Spleen (tissue), 13 donors: ENCODE measurements at places on chromosomes 11 and 22. TPM values are rescaled to one million over a fixed set of nuclear protein-coding genes. Genes with fewer than 3 reads are reported as not detected.

TRIM51 gene
- not detected for total RNA-seq

OR10D3 gene
- total RNA-seq: not detected

KRTAP5-7 gene
- total RNA-seq: not detected

LMO1 gene
- total RNA-seq: not detected

KCNJ5 gene
- total RNA-seq: 4.8 TPM

GPR137 gene
- total RNA-seq: 30.2 TPM

OR52I2 gene
- total RNA-seq: not detected

TPBGL gene
- 0.20 TPM for total RNA-seq

SLC22A8 gene
- total RNA-seq: not detected

SLC15A3 gene
- total RNA-seq: 132 TPM

- no peaks in the 10 kb centered on the region for H3K4me1 ChIP-seq
- H3K27me3 ChIP-seq: no peaks in the 10 kb centered on the region
- no peaks in the 10 kb centered on the region for H3K36me3 ChIP-seq
Measured at GRCh38 chr11:84145616-84146185, 859.5 kb upstream of the CCDC90B start.

DNA sequence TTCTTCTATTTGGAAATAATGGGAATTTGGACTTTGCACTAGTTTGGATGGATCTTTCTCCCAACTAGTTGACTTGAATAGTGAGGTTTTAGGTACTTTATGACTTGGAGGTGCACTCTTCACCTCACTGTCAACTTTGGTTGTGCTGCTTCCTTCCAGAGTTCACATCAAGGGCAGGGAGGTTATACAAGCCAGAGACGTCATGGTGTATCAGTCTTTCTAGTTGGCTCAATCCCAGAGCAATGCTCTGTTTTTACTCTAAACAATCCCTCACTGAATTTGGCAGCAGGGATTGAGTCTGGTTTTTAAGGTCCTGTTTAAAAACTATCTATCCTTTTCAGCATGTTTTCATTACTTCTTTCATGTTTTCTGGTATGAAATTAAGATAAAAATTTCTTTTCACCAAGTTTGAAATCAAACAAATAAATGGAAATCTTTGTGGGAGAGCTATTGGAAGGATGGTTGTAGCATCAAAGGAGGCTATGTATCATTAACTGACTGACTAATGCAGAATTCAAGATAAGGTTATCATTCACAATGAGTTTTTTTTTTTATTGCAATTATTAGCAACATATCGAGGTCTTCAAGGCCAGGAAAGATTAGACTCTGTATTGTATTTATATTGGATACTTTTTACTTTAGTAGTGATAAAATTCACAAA, 28.0 kb upstream of the ZBED5 start:
- no peak for DNase-seq
- no peaks in the 10 kb centered on the region for H3K27me3 ChIP-seq
- no peak overlapping the region for H3K4me3 ChIP-seq
- no peak overlapping the region for H3K27ac ChIP-seq
- H3K4me1 ChIP-seq: no peaks in the 10 kb centered on the region

DNA sequence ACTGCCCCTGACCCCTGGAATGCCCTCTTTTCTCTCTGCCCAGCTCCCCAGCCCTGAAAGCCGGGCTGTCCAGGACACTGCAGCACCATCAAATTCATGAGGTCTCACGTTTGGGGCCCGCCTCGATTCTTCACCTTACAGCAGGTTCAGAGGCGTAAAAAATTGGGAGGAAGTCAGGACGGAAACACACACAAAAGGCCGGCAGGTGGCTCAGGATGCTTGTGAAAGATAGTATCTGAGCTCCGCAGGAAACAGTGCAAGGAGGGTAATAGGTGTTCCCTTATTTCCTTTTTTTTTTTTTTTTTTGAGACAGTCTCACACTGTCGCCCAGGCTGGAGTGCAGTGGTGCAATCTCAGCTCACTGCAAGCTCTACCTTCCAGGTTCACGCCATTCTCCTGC, 4.1 kb downstream of the RFPL2 start:
- DNase-seq: no peak
- H3K36me3 ChIP-seq: no peaks in the 10 kb centered on the region
- no peak overlapping the region for H3K27ac ChIP-seq

- no peaks in the 10 kb centered on the region for H3K4me1 ChIP-seq
- no peak overlapping the region for H3K27ac ChIP-seq
- peak; percentile 53 for DNase-seq
Measured at GRCh38 chr22:43477966-43478365, 66.2 kb downstream of the MPPED1 start.

- H3K27me3 ChIP-seq: no peaks in the 10 kb centered on the region
- H3K27ac ChIP-seq: no peak overlapping the region
- H3K4me1 ChIP-seq: no peaks in the 10 kb centered on the region
- H3K36me3 ChIP-seq: no peaks in the 10 kb centered on the region
- no peak overlapping the region for H3K4me3 ChIP-seq
Measured at GRCh38 chr11:86718999-86719398, 46.6 kb upstream of the ME3 start.

- H3K27me3 ChIP-seq: no peaks in the 10 kb centered on the region
- H3K4me3 ChIP-seq: no peak overlapping the region
- DNase-seq: no peak
- no peaks in the 10 kb centered on the region for H3K36me3 ChIP-seq
Measured at GRCh38 chr11:105468154-105468553, 141.7 kb upstream of the GRIA4 start.

- H3K27ac ChIP-seq: no peak overlapping the region
- peaks cover 13% of the 10 kb centered on the region for H3K4me1 ChIP-seq
- no peak overlapping the region for H3K4me3 ChIP-seq
- DNase-seq: no peak
Measured at GRCh38 chr11:122270535-122270934, 154.5 kb upstream of the BLID start.

- H3K36me3 ChIP-seq: no peaks in the 10 kb centered on the region
- no peaks in the 10 kb centered on the region for H3K27me3 ChIP-seq
- H3K27ac ChIP-seq: no peak overlapping the region
- H3K4me1 ChIP-seq: no peaks in the 10 kb centered on the region
- DNase-seq: no peak
- H3K4me3 ChIP-seq: no peak overlapping the region
Measured at GRCh38 chr11:104995001-104995408, 26.6 kb upstream of the CASP4 start.

DNA sequence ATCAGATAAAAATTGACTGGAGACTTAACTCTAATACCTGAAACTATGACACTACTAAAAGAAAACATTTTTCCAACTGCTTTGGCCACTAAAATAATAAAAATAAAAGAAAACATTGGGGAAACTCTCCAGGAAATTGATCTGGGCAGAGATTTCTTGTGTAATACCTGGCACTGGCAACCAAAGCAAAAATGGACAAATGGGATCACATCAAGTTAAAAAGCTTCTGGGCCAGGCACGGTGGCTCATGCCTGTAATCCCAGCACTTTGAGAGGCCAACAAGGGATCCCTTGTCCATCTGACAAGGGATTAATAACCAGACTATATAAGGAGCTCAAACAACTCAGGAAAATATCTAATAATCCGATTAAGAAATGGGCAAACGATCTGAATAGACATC, 64.6 kb upstream of the RAB1B start:
- H3K27ac ChIP-seq: no peak overlapping the region
- no peaks in the 10 kb centered on the region for H3K36me3 ChIP-seq
- H3K4me1 ChIP-seq: peaks cover 2% of the 10 kb centered on the region
- no peaks in the 10 kb centered on the region for H3K27me3 ChIP-seq
- H3K4me3 ChIP-seq: no peak overlapping the region

GRCh38 chr22:44572414-44573207, 74.6 kb upstream of the RTL6 start:
- no peak for DNase-seq
- H3K27me3 ChIP-seq: peaks cover 27% of the 10 kb centered on the region
- H3K4me1 ChIP-seq: no peaks in the 10 kb centered on the region
- no peak overlapping the region for H3K4me3 ChIP-seq
- H3K27ac ChIP-seq: no peak overlapping the region

GRCh38 chr11:120339394-120339890, 3.2 kb downstream of the ARHGEF12 start:
- H3K27ac ChIP-seq: peak overlapping the region; percentile 95
- peaks cover 94% of the 10 kb centered on the region for H3K4me1 ChIP-seq
- H3K36me3 ChIP-seq: no peaks in the 10 kb centered on the region
- DNase-seq: no peak

GRCh38 chr11:72111300-72112142, 974 bp downstream of the ANAPC15 start:
- H3K27me3 ChIP-seq: no peaks in the 10 kb centered on the region
- DNase-seq: no peak
- peaks cover 40% of the 10 kb centered on the region for H3K36me3 ChIP-seq
- H3K4me3 ChIP-seq: peak overlapping the region; percentile 77

DNA sequence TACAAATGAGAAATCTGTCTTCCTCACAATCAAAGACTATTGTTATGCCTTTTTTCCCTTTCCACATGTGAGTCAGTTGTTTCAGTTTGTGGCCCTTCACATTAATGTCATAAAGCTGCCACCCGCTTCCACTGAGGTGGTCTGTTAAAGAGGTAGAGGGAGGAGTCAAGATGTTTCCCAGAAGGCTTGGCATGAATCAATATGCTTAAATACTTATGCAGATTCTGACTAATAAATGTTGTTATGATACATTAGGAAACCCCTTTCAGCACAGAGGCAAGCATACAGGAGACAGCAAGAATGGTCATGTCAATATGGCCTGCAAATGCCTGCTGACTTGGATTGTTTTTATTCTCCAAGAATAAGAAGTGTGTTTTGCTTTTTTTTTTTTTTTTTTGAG, 6.5 kb downstream of the RTN3 start:
- no peaks in the 10 kb centered on the region for H3K27me3 ChIP-seq
- no peak overlapping the region for H3K27ac ChIP-seq
- peaks cover 23% of the 10 kb centered on the region for H3K4me1 ChIP-seq
- no peak for DNase-seq
- H3K36me3 ChIP-seq: no peaks in the 10 kb centered on the region
- H3K4me3 ChIP-seq: no peak overlapping the region

GRCh38 chr22:25182131-25183110, 17.2 kb upstream of the CRYBB3 start:
- no peak overlapping the region for H3K27ac ChIP-seq
- DNase-seq: no peak
- H3K4me3 ChIP-seq: no peak overlapping the region
- no peaks in the 10 kb centered on the region for H3K27me3 ChIP-seq
- peaks cover 59% of the 10 kb centered on the region for H3K36me3 ChIP-seq

DNA sequence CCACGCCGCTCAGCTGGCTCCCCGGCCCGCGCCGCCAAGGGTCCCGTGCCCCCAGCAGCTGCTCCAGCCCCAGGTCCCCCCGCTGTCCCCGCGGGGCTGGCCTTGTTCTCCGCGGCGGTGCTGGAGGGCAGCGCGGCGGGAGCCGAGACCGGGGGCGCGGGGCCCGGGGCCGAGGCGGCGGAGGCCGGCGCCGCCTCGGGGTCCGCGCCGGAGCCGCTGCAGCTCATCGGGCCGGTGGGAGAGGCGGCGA, 128 bp downstream of the TAF10 start:
- DNase-seq: no peak
- peaks cover 71% of the 10 kb centered on the region for H3K36me3 ChIP-seq
- H3K27ac ChIP-seq: peak overlapping the region; percentile 99
- H3K27me3 ChIP-seq: no peaks in the 10 kb centered on the region
- H3K4me3 ChIP-seq: peak overlapping the region; percentile 72

GRCh38 chr11:113311536-113311935, 2.8 kb upstream of the TTC12 start:
- no peaks in the 10 kb centered on the region for H3K27me3 ChIP-seq
- no peak for DNase-seq
- H3K4me1 ChIP-seq: peaks cover 10% of the 10 kb centered on the region
- no peak overlapping the region for H3K27ac ChIP-seq

DNA sequence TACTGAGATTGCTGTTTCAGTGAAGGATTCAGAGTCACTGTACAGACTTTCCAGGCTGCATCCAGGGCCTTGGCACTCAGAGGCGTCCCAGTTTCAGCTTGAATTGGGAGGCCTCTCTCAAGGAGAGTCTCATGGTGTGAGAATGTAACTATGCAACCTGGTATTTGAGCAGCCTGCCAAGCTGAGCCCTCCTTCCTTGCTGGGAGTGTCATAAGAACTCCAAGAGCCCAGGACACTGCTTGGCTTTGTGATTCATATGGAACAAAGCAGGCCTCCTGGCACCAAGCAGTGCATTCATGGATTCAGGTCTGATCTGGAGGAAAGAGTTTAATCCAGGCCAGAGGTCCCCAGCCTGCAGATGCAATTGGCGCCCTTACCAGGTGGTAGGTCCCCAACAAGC, 171.7 kb downstream of the DBX1 start:
- no peaks in the 10 kb centered on the region for H3K36me3 ChIP-seq
- no peak overlapping the region for H3K27ac ChIP-seq
- DNase-seq: no peak
- no peaks in the 10 kb centered on the region for H3K4me1 ChIP-seq
- no peak overlapping the region for H3K4me3 ChIP-seq

DNA sequence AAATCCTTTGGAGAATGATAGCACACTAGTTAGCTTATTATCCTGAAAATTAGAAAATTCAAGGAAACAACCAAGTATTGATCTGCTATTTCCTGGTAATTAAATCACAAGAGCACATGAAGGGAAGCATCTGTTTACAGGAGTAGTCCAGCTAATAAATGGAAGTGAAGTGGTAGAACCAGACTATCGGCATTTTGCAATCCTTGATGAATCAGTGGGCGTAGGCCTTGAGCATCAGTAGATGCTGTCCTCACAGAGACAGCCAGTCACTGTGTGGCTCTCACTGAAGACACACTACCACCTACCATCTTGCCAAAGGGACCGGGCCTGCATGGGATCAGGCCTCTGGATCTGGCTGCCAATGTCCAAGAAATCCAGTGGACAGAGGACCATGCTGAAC, 69.8 kb downstream of the FBLN1 start:
- H3K4me3 ChIP-seq: no peak overlapping the region
- H3K36me3 ChIP-seq: no peaks in the 10 kb centered on the region
- peaks cover 30% of the 10 kb centered on the region for H3K27me3 ChIP-seq

DNA sequence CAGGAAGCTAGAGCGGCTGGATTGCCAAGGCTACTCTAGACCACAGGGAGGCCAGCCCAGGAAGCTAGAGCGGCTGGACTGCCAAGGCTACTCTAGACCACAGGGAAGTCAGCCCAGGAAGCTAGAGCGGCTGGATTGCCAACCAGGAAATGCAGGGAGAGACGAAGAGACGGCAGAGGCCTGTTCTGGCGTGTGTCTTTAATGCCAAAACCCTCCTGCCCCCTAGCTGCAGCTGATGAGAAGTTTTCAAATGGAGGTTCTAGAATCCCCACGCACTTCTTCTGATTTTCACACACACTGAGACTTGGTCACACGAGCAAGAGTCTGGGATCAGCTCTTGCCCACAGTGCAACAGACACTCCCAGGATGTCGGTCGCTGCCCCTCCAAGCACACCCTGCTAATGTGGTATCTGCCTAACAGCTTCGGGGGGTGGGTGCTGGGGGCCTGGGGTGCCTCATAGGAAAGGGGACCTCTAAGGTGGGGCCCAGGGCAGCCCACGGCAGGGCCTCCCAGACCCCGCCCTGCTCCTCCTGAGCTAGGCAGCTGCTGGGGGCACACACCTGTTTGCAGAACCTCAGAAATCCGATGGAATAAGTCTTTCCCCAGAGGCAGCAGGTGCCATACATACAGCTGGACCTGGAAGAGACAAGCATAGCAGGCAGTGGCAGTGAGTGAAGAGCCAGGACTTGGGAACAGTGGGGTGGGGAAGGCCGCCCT, 28.5 kb downstream of the MAFF start:
- peaks cover 30% of the 10 kb centered on the region for H3K4me1 ChIP-seq
- H3K27me3 ChIP-seq: no peaks in the 10 kb centered on the region
- DNase-seq: no peak
- H3K4me3 ChIP-seq: no peak overlapping the region
- peak overlapping the region; percentile 36 for H3K27ac ChIP-seq

GRCh38 chr22:42368379-42369249, 63.6 kb downstream of the NFAM1 start:
- peak; percentile 89 for DNase-seq
- H3K27me3 ChIP-seq: peaks cover 52% of the 10 kb centered on the region
- no peaks in the 10 kb centered on the region for H3K36me3 ChIP-seq
- H3K4me3 ChIP-seq: peak overlapping the region; percentile 58
- peaks cover 9% of the 10 kb centered on the region for H3K4me1 ChIP-seq
